ENCODE measurements at places on chromosomes 5 and 9.

DNA sequence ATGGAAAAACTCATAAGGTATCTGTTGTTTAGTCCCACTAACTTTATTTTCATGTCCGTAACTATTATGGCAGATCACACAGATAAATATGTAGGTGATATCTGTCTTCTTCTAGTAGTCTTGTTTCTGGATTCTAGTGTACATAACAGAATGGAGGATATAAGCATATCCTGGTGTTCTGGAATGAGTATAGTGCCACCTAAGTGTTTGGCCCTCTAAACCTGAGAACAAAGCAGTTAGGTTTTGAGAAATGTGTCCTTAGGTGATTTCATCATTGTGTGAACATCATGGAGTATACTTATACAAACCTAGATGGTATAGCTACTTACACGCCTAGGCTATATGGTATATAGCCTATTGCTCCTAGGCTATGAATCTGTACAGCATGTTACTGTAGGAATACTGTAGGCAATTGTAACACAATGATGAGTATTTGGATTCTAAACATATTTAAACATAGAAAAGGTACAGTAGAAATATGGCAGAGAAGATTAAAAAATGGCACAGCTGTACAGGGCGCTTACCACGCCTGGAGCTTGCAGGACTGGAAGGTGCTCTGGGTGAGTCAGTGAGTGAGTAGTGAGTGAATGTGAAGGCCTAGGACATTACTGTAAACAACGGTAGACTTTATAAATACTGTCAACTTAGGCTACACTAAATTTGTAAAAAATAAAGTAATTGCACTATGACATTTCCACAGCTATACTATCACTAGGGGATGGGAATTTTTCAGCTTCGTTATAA lies 150.3 kb upstream of the SLC24A2 start:
- no peak overlapping the region for H3K4me3 ChIP-seq
- no peaks in the 10 kb centered on the region for H3K36me3 ChIP-seq
- DNase-seq: no peak
- H3K27ac ChIP-seq: no peak overlapping the region
- peaks cover 11% of the 10 kb centered on the region for H3K4me1 ChIP-seq
- peaks cover 9% of the 10 kb centered on the region for H3K27me3 ChIP-seq

DNA sequence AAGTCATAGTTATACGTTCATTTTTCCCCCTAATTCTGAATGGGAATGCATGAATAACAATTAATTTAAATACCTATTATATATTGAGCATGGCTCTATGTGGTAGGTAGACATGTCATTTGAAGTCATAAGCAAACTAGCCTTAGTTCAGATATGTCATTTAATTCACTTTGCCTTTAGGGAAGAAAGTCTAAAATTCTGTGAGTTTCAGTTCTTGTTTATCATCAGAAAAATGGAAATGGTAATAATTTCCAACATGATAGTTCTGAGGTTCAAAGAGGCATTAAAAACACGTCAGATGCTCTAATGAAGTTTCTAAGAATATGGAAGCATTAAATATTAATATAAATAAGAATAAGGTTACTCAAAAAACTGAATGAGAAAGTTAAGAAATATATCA lies 13.1 kb upstream of the ANXA1 start:
- DNase-seq: no peak
- H3K27me3 ChIP-seq: no peaks in the 10 kb centered on the region
- H3K36me3 ChIP-seq: no peaks in the 10 kb centered on the region
- no peaks in the 10 kb centered on the region for H3K4me1 ChIP-seq

DNA sequence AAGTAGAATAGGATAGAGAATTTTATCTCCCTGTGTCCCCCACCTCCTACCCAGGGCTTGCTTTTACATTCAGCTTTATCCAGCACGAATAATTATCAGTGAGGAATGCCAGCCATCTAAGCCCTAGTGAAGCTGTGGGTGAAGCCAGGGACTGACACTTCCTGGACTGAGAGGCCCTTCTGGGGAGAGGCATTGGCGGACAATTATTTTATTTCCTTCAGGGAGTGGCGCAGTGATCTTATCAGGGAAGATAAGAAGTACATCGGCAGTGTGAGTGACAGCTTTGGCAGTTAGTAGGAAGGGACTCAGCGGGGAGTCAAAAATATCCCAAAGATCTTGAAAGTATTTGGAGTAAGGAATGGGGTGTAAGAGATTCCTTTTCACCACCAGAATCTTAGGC lies 34.9 kb upstream of the RPS23 start:
- H3K27ac ChIP-seq: no peak overlapping the region
- no peak for DNase-seq
- peaks cover 10% of the 10 kb centered on the region for H3K36me3 ChIP-seq
- no peaks in the 10 kb centered on the region for H3K4me1 ChIP-seq
- no peak overlapping the region for H3K4me3 ChIP-seq

- peaks cover 25% of the 10 kb centered on the region for H3K4me1 ChIP-seq
- no peak overlapping the region for H3K4me3 ChIP-seq
- no peaks in the 10 kb centered on the region for H3K27me3 ChIP-seq
- DNase-seq: no peak
These were observed 3.6 kb upstream of the B4GALT1 start for GRCh38 chr9:33170464-33171415.

DNA sequence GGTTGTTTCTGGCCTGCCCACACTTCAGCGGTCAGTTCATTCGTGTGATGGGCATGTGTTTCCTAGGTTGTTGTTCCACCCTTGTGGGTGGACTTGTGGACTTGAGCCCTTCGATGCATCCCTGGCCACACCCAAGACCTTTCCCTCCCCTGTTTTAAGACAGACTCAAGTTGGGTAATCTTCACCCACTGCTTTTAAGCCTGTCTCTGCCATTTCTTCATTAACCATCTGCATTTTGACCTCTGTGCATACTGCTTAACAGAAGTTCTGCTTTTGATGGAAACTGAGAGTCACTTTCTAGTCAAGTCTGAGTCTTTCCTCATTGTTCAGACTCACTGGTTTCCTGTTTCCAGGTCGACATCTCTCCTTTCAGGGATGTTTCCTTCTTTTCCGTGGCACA lies 233.7 kb downstream of the ARHGEF28 start:
- no peaks in the 10 kb centered on the region for H3K4me1 ChIP-seq
- no peak overlapping the region for H3K27ac ChIP-seq
- no peaks in the 10 kb centered on the region for H3K36me3 ChIP-seq
- no peak for DNase-seq

GRCh38 chr5:36492984-36493654 lies 113.3 kb upstream of the SLC1A3 start:
- H3K36me3 ChIP-seq: no peaks in the 10 kb centered on the region
- no peaks in the 10 kb centered on the region for H3K4me1 ChIP-seq
- H3K4me3 ChIP-seq: no peak overlapping the region
- peaks cover 27% of the 10 kb centered on the region for H3K27me3 ChIP-seq
- H3K27ac ChIP-seq: no peak overlapping the region
- no peak for DNase-seq

DNA sequence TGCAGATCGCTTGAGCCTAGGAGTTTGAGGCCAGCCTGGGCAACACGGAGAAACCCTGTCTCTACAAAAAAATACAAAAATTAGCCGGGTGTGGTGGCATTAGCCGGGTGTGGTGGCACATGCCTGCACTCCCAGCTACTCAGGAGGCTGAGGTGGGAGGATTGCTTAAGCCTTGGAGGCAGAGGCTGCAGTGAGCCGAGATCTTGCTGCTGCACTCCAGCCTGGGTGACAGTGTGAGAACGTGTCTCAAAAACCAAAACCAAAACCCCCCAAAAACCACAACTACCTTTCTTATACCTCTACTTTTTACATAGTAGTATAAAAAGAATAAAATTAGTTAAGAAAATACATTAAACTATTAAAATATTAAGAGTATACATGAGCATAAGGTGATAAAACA lies 121.2 kb downstream of the RAPGEF6 start:
- H3K27ac ChIP-seq: no peak overlapping the region
- no peaks in the 10 kb centered on the region for H3K27me3 ChIP-seq
- no peak for DNase-seq
- H3K4me1 ChIP-seq: peaks cover 22% of the 10 kb centered on the region
- no peak overlapping the region for H3K4me3 ChIP-seq
- H3K36me3 ChIP-seq: peaks cover 18% of the 10 kb centered on the region

GRCh38 chr5:23352446-23352845 lies 155.0 kb upstream of the PRDM9 start:
- H3K4me3 ChIP-seq: no peak overlapping the region
- no peak overlapping the region for H3K27ac ChIP-seq
- H3K4me1 ChIP-seq: no peaks in the 10 kb centered on the region
- DNase-seq: no peak
- H3K36me3 ChIP-seq: no peaks in the 10 kb centered on the region

DNA sequence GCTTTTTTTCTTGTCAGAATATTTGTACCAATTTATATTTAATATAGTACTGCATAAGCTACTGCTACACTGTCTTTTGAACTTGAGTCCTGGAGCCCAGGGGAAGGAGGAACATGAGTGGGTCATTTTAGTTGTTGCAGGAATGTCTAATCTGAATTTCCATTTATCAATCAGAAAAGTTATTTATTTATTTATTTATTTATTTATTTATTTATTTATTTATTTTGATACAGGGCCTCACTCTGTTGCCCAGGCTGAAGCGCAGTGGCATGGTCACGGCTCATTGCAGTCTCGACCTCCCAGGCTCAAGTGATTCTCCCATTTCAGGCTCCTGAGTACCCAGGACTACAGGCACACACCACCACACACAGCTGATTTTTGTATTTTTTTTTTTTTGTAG lies 712.6 kb downstream of the NR2F1-AS1 start:
- H3K36me3 ChIP-seq: no peaks in the 10 kb centered on the region
- H3K27ac ChIP-seq: no peak overlapping the region
- no peak for DNase-seq
- H3K27me3 ChIP-seq: no peaks in the 10 kb centered on the region
- no peaks in the 10 kb centered on the region for H3K4me1 ChIP-seq
- H3K4me3 ChIP-seq: no peak overlapping the region

DNA sequence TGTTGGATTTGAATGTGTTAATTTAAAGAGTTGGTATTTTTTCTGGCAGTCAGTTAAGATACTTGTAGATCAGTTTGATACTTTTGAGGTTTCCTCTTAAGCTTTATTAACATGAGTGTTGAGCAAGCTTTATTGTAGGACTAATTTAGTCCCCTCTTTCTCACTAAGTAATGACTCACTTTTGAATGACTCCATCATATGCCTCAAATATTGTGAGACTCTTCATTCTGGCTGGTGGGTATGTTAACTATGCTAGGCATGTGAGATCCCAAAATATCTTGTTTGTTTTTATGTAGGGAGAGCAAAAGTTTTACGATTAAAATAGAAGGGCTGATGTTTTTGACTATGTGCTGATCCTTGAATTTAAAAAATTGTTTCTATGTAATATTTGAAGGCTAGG lies 355.7 kb downstream of the IZUMO3 start:
- H3K27me3 ChIP-seq: no peaks in the 10 kb centered on the region
- H3K36me3 ChIP-seq: no peaks in the 10 kb centered on the region
- H3K4me1 ChIP-seq: no peaks in the 10 kb centered on the region
- no peak for DNase-seq
- H3K4me3 ChIP-seq: no peak overlapping the region
- no peak overlapping the region for H3K27ac ChIP-seq

GRCh38 chr5:33800241-33800950 lies 91.4 kb downstream of the ADAMTS12 start:
- no peaks in the 10 kb centered on the region for H3K4me1 ChIP-seq
- H3K36me3 ChIP-seq: no peaks in the 10 kb centered on the region
- H3K27ac ChIP-seq: no peak overlapping the region
- no peak for DNase-seq
- peaks cover 12% of the 10 kb centered on the region for H3K27me3 ChIP-seq

DNA sequence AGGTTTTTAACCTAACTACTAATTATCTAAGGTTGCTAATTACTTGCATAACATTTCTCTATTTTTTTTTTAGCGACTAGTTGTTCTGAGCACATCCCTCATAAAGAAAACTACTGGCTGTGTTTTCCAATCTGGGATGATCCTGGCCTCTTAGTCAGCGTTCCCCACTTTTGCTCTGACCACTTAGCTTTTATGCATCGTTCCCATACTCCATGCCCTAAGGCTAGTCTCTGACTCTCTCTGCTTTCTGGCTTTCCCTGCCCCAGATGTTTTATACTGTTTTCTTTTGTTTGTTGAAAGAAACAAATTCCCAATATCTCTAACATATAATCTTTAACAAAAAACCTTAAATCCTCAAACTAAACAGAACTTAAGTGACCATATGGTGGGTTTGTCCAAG lies 217.9 kb downstream of the SPATA31D1 start:
- H3K36me3 ChIP-seq: peaks cover 25% of the 10 kb centered on the region
- no peak overlapping the region for H3K27ac ChIP-seq
- H3K27me3 ChIP-seq: no peaks in the 10 kb centered on the region
- DNase-seq: no peak
- H3K4me3 ChIP-seq: no peak overlapping the region
- H3K4me1 ChIP-seq: peaks cover 26% of the 10 kb centered on the region

GRCh38 chr5:132777209-132778069 lies at the start of gene SEPTIN8:
Gene SEPTIN8 (minus strand): TSS chr5:132777239. CDS start chr5:132777137, 102 bp downstream.
- peaks cover 7% of the 10 kb centered on the region for H3K4me1 ChIP-seq
- H3K36me3 ChIP-seq: no peaks in the 10 kb centered on the region
- H3K4me3 ChIP-seq: peak within 1 kb of the TSS; percentile 71
- peak within 1 kb of the TSS; percentile 68 for H3K27ac ChIP-seq

- peak overlapping the region; percentile 70 for H3K27ac ChIP-seq
- H3K4me3 ChIP-seq: peak overlapping the region; percentile 91
- no peaks in the 10 kb centered on the region for H3K27me3 ChIP-seq
These were observed 29.9 kb downstream of the CD180 start for GRCh38 chr5:67166460-67167285.

DNA sequence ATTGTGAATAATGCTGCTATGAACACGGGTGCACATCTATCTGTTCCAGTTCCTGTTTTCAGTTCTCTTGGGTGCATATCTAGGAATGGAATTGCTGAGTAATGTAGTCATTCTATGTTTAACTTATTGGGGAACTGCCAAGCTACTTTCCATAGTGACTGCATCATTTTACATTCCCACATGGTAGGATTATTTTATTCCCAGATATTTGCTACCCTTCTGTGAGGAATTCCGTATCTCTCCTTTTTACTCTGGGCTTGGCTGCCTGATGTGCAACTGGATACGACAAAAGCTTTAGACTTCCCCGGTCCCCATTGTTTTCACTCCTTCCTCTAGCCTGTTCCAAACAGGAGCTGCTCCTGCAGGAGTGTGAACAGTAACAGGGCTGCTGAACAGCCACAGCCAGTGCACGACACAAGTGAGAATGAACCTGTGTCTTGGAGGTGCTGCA lies 7.2 kb downstream of the TAS2R1 start:
- no peaks in the 10 kb centered on the region for H3K27me3 ChIP-seq
- H3K36me3 ChIP-seq: no peaks in the 10 kb centered on the region
- DNase-seq: no peak
- H3K4me1 ChIP-seq: no peaks in the 10 kb centered on the region
- H3K27ac ChIP-seq: no peak overlapping the region

GRCh38 chr9:33799928-33800704 lies 4.8 kb downstream of the PRSS3 start:
- H3K4me3 ChIP-seq: no peak overlapping the region
- H3K36me3 ChIP-seq: no peaks in the 10 kb centered on the region
- peaks cover 52% of the 10 kb centered on the region for H3K27me3 ChIP-seq
- DNase-seq: no peak

Measured in naive B cell (primary cell).